Activated T-helper 17 cell treated with anti-CD3 and anti-CD28 coated beads, Interleukin-2, amount 50 U/mL, for 72 hours (primary cell): ENCODE measurements at places on chromosomes 16 and 17.

DNA sequence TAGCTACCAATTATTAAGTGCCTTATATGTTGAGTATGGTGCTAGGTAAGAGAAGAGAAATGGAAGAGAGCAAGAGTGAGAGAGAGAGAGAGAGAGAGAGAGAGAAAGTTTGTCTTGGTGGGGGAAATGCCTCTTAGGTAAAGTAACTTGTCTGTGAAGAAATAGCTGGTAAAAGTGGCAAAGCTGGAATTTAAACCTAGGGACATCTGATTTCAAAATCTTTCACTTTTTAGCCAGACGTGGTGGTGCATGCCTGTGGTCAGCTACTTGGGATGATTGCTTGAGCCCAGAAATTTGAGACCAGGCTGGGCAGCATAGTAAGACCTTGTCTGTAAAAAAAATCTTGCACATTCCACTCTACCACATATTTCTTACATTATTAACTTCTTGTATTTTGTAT, 23.0 kb upstream of the CDR2 start:
- no peak for ATAC-seq

GRCh38 chr17:74089869-74090464, 113.5 kb upstream of the RPL38 start:
- ATAC-seq = peak; percentile 52

- no peak for ATAC-seq
Measured at GRCh38 chr16:70574595-70575271, 51.1 kb downstream of the SF3B3 start.

DNA sequence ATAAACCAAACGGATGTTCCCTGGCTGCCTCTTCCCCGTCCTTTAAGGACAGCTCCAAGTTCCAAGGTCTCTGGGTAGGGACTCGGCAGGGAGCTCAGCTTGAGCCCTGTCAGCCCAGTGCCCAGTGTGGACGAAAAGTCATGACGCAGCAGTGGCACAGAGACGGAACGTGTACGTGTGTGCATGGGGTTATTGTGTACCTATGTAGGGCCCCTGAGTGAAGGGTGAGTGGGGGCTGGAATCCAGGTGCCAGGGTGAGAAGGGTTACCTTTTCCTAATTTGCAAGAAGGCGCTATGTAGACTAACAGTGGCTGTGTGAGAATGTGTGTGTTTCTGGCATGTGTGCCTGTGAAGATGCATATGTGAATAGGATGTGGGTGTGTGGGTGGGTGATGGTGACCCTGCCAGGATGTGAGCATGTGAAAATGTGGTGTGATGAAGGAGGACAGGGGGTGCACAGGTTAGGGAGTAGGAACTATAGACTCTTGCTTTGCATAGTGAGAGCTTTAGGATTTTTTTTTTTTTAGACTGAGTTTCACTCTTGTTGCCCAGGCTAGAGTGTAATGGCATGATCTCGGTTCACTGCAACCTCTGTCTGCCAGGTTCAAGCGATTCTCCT, 6.0 kb downstream of the SCN4A start:
- peak; percentile 87 for ATAC-seq
